ENCODE measurements at places on chromosomes 11 and 22. TPM values are rescaled to one million over a fixed set of nuclear protein-coding genes. Genes with fewer than 3 reads are reported as not detected.
A peak's percentile ranks its signal among the peaks of the same experiment; 100 is the strongest.

- no peaks in the 10 kb centered on the region for H3K27me3 ChIP-seq
- H3K27ac ChIP-seq: no peak overlapping the region
- no peaks in the 10 kb centered on the region for H3K36me3 ChIP-seq
Measured at GRCh38 chr22:42560781-42561180, 7.0 kb downstream of the SERHL2 start.

GRCh38 chr22:28582806-28583205 is 96.8 kb downstream of the TTC28 start:
- no peaks in the 10 kb centered on the region for H3K36me3 ChIP-seq
- peak; percentile 45 for DNase-seq

GRCh38 chr22:40050258-40050657 is 55.5 kb downstream of the FAM83F start:
- H3K27me3 ChIP-seq: no peaks in the 10 kb centered on the region
- H3K4me3 ChIP-seq: no peak overlapping the region
- DNase-seq: no peak
- H3K36me3 ChIP-seq: no peaks in the 10 kb centered on the region
- H3K27ac ChIP-seq: no peak overlapping the region
- H3K4me1 ChIP-seq: no peaks in the 10 kb centered on the region

GRCh38 chr11:78820741-78821140 is 246.1 kb upstream of the NARS2 start:
- no peak for DNase-seq
- H3K27ac ChIP-seq: peak overlapping the region; percentile 22
- peaks cover 2% of the 10 kb centered on the region for H3K36me3 ChIP-seq
- no peaks in the 10 kb centered on the region for H3K27me3 ChIP-seq

- H3K4me3 ChIP-seq: no peak overlapping the region
- no peaks in the 10 kb centered on the region for H3K4me1 ChIP-seq
- no peaks in the 10 kb centered on the region for H3K27me3 ChIP-seq
Measured at GRCh38 chr11:77209663-77210062, 81.6 kb downstream of the MYO7A start.

DNA sequence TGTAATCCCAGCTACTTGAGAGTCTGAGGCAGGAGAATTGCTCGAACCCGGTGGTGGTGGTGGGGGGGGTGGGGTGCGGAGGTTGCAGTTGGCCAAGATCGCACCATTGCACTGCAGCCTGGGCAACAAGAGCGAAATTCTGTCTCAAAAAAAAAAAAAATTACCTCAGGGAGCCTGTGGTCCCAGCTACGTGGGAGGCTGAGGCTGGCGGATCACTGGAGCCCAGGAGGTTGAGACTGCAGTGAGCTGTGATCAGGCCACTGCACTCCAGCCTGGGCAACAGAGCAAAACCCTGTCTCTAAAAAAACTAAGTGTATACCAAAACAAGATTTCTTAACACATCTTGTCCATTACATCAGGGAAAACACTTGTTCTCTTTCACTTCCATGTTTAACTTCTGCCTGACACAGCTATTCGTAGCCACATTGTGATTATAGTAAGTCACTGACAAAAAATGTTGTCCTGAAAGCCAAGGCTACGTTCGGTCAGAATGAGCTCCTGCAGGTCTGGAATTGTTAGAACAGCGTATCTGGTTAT is 1.4 kb downstream of the TMEM80 start:
- H3K4me3 ChIP-seq: 0 out of 2 replicates have a peak overlapping the region, but pooled peaks have one; percentile 97
- H3K27me3 ChIP-seq: no peaks in the 10 kb centered on the region
- peaks cover 13% of the 10 kb centered on the region for H3K4me1 ChIP-seq
- no peak overlapping the region for H3K27ac ChIP-seq

GRCh38 chr11:60265373-60266214 is 14.9 kb upstream of the MS4A4A start:
- H3K4me3 ChIP-seq: no peak overlapping the region
- no peak overlapping the region for H3K27ac ChIP-seq
- H3K36me3 ChIP-seq: no peaks in the 10 kb centered on the region
- H3K4me1 ChIP-seq: no peaks in the 10 kb centered on the region
- peaks cover 11% of the 10 kb centered on the region for H3K27me3 ChIP-seq

- H3K27ac ChIP-seq: no peak overlapping the region
- no peaks in the 10 kb centered on the region for H3K4me1 ChIP-seq
- H3K27me3 ChIP-seq: no peaks in the 10 kb centered on the region
- no peaks in the 10 kb centered on the region for H3K36me3 ChIP-seq
- no peak for DNase-seq
- H3K4me3 ChIP-seq: no peak overlapping the region
Measured at GRCh38 chr22:47624252-47625012, 862.0 kb downstream of the TBC1D22A start.

The C11orf21 gene
- polyA plus RNA-seq: 0.03 TPM

The RELT gene
- 4.3 TPM for polyA plus RNA-seq

The CLMP gene
- polyA plus RNA-seq: 85.1 TPM

The E2F8 gene
- polyA plus RNA-seq: 2.5 TPM
